Eye (tissue), 1 donor: ENCODE measurements at places on chromosomes 12 and 14.

- no peak for DNase-seq
Observed at GRCh38 chr12:102069707-102070106, 7.9 kb upstream of the WASHC3 start.

GRCh38 chr12:62250671-62251608 lies 9.3 kb upstream of the USP15 start:
- no peak for DNase-seq

DNA sequence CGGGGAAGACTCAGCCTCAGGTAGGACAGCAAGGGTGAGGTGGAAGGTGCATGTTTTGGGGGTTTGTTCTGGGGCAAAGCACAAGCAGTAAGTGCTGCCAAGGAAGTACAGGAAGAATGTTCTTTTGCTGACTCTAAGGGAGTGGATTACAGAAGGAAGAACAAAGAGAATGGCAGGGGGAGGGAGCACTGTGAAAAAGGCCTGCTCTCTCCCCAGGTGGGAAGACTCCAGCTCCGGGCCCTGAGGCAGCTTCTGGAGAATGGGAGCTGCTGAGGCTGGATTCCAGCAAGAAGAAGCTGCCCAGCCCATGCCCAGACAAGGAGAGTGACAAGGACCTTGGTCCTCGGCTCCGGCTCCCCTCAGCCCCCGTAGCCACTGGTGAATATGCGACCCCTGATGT lies 7.0 kb upstream of the PFDN5 start:
- no peak for DNase-seq

GRCh38 chr12:118741194-118741593 lies 240.1 kb upstream of the SRRM4 start:
- DNase-seq, result peak; percentile 66

DNA sequence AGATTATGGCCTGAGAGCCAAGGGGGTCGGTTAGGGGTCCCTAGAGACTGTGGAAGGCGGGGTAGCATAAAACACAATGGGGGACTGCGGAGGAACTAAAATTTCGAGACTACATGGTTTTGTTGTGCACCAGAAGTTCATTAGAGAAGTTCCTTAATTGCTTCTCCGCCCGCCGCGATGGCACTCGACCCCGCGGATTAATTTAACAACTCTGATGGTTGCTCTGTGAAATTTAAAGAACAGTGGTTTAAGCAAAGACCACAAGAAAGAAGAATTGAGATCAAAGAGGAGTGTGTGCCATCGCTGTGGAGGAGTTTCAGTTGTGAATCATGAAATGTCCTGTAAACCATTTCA lies 1.4 kb upstream of the CCDC88C start:
- no peak for DNase-seq

GRCh38 chr14:93868165-93868564 lies 59.0 kb upstream of the FAM181A start:
- DNase-seq, result no peak

- no peak for DNase-seq
Observed at GRCh38 chr12:122894193-122895121, 1.5 kb downstream of the VPS37B start.

DNA sequence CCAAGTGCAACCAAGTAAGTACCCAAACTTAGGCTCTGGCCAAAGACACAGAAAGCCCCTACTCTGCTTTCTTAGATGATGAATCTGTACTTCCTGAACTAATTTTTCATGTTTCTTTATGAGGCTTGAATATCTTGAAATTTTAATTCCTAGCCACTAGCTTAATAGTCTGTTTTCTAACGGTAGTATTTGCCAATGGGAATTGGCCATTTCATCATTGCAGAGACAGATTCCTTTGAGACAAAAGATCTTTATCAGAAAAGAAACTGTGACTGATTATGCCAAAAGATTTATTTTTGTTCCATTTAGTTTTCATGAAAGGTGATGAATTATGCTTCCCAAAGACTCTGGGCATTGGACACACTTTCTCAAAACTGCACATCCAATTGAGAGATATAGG lies 48.7 kb downstream of the DAD1 start:
- no peak for DNase-seq

GRCh38 chr12:105190530-105190929 lies 45.4 kb downstream of the APPL2 start:
- DNase-seq, result no peak

GRCh38 chr12:116884871-116885270 lies 3.6 kb upstream of the HRK start:
- no peak for DNase-seq

DNA sequence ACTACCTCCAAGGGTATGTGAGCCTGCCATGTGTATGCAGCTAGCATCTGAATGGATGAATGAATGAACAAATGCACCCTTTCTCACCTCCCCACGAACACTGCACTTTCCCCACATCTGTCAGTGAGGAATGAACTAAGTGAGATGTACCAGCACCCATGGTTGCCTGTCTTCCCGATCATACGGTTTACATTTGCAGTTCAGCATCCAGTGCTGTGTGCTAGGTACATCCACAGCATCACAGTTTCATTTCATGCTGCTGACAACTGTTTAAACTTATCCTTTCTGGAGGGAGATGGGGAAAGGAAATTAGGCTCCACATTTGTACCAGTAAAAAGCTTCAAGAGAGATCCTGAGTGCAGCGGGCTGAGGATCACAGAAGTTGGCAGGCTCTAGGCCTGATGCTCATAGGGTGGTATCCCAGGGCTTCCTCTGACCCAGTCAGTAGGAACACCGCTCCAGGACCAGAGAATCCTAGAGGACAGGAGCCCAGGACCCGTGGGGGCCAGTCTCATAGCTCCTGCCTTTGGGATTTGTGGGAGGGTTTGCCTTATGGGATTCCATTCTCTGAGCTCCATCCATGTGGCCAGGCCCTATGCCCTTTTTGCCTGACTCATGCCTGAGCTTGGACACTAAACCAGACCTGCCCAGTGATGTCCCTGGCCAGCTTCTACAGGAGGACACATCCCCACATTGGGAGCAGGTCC lies 294.5 kb downstream of the CACNA1C start:
- no peak for DNase-seq

GRCh38 chr12:111355201-111355925 lies 13.5 kb downstream of the PHETA1 start:
- DNase-seq, result no peak

- no peak for DNase-seq
Observed at GRCh38 chr12:50979369-50980052, 27.2 kb downstream of the HIGD1C start.

GRCh38 chr14:62003701-62004100 lies 241.5 kb downstream of the SNAPC1 start:
- no peak for DNase-seq

GRCh38 chr14:91464615-91465205 lies 45.4 kb downstream of the PPP4R3A start:
- peak; percentile 52 for DNase-seq

DNA sequence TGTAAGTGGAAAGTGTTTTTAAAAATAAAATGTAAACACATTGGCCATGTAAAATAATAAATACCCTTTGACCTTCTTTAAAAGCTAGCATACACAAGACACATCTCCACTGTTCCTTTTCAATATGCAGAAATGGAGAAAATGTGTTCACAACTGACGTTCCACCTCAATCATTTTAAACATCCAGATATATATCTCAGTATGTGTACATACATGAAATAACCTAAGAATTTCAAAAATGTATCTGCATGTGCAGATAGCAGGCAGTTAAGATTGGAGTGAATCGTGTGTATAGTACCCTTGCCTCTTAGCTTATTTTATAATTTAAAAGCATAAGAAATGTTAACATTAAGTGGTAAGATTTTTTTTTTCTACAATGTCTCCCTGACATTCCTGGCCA lies 406.2 kb upstream of the FLRT2 start:
- DNase-seq, result no peak

DNA sequence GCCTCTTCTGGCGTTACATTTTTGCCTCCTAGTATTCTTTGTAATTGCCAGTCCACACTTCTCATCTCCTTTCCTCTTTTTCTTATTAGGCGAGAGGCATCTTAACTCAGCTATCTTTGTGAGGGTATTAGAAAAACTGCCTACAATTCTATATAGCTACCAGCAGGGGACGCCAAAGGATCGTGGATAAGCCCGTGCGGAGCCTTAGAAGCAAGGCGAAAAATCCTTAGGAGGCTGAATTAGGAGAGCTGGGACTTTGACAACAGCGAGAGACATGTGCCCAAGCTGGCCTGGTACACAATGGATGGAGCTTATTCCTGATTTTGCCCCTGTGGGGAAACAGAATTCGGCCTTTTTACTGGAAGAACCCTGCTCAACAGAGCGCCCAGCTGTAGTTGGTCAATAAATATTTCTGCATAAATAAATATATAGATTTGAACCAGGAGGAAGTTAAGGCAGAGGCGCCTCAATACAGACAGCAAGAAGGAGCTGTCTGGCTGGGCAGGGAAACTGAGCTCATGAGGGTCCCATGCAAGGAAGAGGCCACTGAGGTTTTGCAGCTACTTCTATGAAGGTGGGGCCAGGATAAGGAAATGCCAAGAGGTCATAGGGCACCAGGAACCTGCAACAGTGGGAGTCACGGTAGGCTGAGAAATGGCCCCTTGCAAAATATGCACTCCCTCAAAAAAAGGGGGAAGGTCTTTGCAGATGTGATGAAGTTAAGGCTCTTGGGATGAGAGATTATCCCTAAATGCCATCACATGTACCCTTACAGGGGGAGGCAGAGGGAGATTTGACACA lies 14.6 kb upstream of the RBM19 start:
- peak; percentile 90 for DNase-seq

- no peak for DNase-seq
Observed at GRCh38 chr12:59182191-59182590, 261.9 kb upstream of the LRIG3 start.

DNA sequence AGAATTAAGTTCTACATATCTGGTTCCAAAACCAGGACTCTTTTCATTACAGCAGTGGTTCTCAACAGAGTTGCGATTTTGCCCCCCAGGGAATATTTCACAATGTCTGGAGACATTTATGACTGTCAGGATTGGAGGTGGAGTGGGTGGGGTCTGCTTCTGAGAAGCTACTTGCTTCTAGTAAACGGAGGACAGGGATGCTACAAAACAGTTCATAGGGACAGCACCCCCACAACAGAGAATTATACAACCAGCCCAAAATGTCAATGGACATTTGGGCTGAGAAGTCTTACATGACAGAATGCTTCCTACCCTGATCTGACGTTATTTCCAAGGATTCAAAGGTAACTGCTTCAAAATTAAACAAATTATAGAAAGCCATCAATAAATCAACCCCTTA lies 739 bp upstream of the SPATA7 start:
- no peak for DNase-seq

GRCh38 chr14:56878766-56879165 lies 68.5 kb upstream of the OTX2 start:
- no peak for DNase-seq

GRCh38 chr14:91835920-91836843 lies 31.2 kb downstream of the TC2N start:
- peak; percentile 75 for DNase-seq

DNA sequence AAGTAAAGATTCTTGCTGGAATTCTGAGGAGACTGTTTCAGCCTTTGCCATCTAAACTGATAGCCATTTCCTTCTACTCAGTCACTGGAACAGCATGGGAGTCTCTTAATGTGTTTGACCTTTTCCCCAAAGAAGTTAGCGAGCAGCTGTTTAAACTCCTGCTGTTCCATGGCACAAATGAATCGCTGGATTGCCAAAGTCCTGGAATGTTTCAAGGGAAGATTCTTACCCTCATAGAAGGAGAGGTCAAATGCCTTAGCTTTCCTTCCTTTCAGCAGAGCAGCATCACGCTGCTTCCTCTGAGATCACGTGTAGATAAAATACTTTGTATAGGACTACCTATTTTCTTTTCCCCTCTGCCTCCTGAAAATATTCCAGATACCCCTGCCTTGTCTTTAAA lies 10.5 kb upstream of the NR2C1 start:
- DNase-seq, result peak; percentile 71

- no peak for DNase-seq
Observed at GRCh38 chr12:93706387-93706786, 29.2 kb downstream of the CRADD start.

- no peak for DNase-seq
Observed at GRCh38 chr12:108530161-108530560, 15.1 kb downstream of the FICD start.

DNA sequence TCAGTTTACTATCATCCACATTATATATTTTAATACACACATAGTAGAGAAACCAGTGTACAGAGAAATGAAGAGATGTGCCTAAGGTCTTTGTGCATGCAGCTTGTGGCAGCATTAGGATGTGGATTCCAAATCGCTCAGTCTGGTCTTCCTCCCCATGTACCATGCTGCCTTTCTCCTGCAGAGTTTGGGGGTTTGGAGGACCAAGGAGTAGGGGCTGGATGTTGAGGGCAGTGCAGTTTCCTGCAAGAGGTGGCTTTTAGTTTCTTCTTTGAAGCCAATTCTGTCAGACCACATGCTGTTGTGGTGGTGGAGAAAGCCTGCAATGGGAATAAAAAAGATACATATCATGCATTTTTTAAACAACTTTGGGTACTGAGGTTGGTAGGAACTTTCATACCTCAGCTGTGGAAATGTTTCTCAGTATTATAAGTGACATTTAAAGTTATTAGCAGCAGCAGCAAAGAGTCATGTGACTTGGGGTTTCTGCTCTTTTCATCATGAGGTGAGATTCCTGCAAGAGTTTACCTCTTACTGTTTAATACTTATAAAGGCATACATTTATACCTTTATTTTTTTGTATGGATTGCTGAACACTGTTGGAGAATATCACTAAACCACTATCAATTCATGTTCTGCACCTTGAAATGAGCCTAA lies 34.4 kb downstream of the TESPA1 start:
- no peak for DNase-seq

DNA sequence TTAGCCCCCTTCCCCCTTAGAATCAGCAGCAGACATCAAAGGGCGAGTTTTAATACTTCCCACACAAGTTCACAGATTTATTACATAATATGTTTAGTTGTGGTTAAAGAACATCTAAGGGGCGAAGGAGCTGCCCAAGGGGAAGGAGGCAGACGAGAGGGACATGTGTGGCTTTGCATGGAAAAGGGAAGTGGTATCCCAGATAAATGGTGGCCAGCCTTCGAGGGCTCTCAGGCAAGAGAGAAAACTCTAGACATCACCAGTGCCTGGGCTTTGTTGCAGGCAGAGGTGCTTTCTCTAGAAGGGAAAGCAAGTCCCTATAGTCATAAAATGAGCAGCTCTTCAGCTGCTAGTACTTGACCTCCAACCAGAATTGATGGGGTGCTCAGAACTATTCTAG lies 121.2 kb downstream of the CACNA1C start:
- no peak for DNase-seq

- peak; percentile 71 for DNase-seq
Observed at GRCh38 chr12:130787445-130788410, 51.3 kb downstream of the STX2 start.

DNA sequence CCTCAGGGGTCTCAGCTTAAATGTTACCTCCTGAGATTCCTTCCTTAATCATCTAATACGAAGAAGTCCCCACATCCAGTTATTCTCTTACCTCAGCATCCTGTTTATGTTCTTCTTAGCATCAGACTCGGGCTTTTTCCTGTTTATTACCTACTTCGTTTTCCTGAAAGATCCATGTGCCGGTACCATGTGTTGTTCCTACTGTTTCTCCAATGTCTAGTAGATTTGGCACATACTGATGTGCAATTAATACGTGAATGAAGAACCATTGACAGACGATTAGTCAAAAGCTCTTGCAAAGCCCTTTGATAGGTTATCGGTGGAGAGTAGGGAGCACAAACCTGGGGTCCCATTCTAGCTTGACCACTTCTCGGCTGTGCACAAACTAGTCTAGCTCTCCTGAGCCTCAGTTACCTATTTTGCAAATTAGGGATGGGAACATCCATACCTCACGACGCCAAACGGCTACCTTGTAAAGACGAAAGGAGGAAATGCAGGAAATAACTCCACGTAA lies 735 bp upstream of the MAPKAPK5 start:
- DNase-seq, result no peak
